ENCODE measurements at places on chromosomes 5 and 9.

GRCh38 chr5:137303509-137303908 lies 195.6 kb downstream of the SPOCK1 start:
- no peak for DNase-seq

GRCh38 chr5:59322894-59323293 lies 570.6 kb downstream of the PDE4D start:
- DNase-seq, result no peak

- no peak for DNase-seq
These were observed 193.3 kb downstream of the DIRAS2 start for GRCh38 chr9:90449213-90449925.

GRCh38 chr5:125829349-125829748 lies 593.9 kb upstream of the GRAMD2B start:
- DNase-seq, result no peak

- DNase-seq, result no peak
These were observed 1.7 kb downstream of the EBF1 start for GRCh38 chr5:159097784-159098602.

DNA sequence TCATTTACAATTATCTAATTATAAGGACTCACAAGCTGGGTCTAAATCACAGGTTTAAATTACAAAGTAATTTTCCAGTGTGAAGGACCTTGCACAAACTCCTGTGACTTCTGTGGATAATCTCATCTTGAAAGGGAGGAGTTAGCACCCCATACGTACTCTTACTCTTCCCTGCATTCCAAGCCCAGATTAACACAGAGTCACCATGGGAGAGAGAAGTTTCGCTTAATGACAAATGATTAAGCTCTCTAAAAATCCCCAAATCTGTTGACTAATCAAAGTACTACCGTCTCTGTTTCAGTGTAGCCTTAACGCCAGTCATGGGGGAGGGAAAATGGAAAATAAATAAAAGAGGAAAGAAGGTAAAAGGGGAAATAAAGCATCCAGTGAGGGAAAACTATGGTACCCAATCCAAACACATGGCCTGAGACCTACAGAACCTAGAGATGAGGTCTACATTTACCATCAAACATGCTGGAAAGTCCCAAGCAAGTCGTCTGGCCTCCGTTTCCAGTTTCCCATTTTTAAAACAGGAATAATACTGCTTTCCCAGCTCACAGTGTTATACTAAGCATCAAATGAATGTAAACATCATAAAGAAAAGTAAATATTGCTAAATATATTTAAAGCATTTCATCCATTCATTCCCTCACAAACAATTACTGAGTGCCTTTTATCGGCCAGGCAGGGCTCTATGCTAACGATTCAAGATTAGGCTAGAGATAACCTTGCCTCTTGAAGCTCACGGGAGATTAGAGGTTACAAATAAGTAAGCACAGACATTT lies 63.2 kb downstream of the PCA3 start:
- DNase-seq, result no peak

- no peak for DNase-seq
These were observed 19.6 kb upstream of the GLRX start for GRCh38 chr5:95841914-95842812.

DNA sequence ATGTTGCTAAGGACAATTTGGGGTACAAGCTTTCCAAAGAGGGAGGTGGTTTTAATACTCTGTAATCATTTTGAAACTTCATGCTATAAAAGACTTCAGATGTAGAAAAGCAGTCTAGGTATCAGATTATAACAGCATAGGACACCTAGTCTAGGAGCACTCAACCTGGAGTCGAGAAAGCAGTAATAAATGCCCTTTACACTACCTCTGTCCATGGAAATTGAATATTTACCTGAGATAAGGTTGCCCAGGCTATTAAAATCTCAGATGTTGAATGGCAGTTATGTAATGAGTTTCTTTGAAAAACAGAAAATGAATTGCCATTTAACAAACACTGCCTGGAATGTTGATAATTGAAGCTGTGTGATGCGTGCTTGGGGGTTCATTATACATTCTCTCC lies 561.8 kb upstream of the DMAC1 start:
- DNase-seq, result no peak

- DNase-seq, result no peak
These were observed 97.5 kb downstream of the COL5A1 start for GRCh38 chr9:134738869-134739659.

Data from NCI-H1417 treated with DMSO at 0.1 percent for 48 hours (cell line).